ENCODE measurements at places on chromosomes 13 and 19.
A peak's percentile ranks its signal among the peaks of the same experiment; 100 is the strongest.

- DNase-seq = no peak
Observed at GRCh38 chr19:35224681-35225571, 3.6 kb downstream of the FAM187B start.

DNA sequence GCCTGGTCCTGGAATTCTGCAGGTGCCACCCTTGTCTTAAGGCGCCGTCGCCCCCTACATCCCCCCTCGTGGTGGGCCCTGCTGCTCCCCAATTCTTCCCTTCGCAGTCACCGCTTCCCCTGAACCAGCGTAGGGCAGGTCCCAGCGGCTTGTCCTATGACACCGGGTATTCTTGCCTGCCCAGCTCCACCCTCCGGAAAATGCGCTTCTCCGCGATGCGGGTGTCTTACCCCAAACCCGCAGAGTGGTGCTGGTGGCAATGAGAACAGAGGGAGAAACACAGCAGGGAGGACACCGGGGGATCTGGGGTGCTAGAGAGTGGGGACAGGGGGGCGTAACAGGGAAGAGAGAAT, 9.0 kb downstream of the ZNF808 start:
- DNase-seq = no peak

GRCh38 chr13:65857942-65858565, 1372.1 kb downstream of the PCDH9 start:
- DNase-seq = no peak

DNA sequence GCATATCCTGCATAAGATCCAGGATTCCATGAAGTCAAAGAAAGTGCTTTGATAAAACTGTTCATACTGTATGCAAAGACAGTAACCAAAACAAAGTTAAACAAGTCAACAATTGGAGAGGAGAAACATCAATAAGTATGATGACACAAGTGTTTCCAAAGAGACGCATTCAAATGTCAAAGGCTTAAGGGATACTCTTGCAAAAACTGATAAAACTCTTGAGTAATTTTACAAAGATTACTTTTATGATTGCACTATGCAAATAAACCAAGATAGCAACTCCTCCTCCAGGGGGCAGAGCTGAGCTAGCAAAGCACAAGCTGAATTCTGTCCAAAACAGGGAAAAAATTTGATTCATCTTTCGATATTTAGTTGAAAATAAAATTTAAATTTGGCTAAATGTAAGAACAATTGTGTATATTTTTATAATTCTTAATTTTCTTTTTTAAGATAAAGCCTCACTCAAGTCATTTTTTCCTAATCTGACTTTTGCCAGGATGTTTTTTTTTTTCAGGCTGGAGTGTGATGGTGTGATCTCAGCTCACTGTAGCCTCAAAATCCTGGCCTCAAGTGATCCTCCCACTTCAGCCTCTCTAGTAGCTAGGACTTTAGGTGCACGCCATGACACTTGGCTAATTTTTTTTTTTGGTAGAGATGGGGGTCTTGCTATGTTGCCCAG, 84.0 kb downstream of the MZT1 start:
- peak; percentile 75 for DNase-seq

- no peak for DNase-seq
Observed at GRCh38 chr13:99827011-99827772, 144.4 kb downstream of the ZIC5 start.

GRCh38 chr13:89239361-89240127, 1568.4 kb downstream of the SLITRK5 start:
- no peak for DNase-seq

All from inflammatory macrophage treated with lipopolysaccharide for 4 hours (primary cell).